Astrocyte of the hippocampus (primary cell): ENCODE measurements at places on chromosomes 1 and 21.

GRCh38 chr1:31760471-31761470 is 3.4 kb downstream of the ADGRB2 start:
- peak; percentile 87 for DNase-seq

- DNase-seq, result no peak
These were observed 19.0 kb upstream of the IFNLR1 start for GRCh38 chr1:24206083-24206464.

GRCh38 chr1:220135755-220136154 is 41.8 kb downstream of the IARS2 start:
- DNase-seq, result no peak

DNA sequence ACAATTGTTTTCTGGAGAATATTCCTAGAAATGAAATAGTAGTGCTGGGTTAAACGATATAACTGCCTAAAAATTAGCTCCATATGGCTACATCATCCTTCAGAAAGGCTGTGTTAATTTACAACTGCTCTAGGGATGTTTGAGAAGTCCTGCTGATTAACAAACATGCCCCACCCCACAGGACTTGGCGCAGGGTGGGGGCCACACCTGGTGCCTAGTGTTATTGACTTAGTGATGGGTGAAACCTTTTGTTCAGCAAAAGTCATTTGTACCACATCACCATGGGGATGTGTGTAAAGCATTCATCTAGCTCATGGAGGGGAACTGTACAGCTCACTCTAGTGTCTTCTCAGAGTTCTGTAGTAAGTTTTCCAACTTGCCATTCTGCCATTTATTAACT is 492.8 kb downstream of the CAMTA1 start:
- DNase-seq, result no peak

DNA sequence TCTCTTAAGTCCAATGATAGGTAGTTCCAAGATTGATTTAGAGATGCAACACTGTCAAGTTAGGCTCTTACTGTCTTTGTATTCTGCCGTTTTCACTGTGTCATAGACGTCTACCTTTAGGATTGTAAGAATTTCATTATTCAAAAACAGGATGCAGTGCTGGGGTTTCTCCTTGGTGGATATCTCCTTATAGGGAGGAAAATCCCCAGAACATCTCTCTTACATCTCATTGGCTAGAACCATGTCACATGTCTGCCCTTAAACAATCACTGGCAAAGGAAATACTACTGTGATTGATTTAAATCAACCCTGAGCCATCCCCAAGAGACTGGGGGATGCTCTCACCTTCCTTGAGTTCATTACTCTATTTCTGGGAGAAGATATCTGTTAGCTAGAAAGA is 10.9 kb upstream of the FUBP1 start:
- DNase-seq, result no peak

DNA sequence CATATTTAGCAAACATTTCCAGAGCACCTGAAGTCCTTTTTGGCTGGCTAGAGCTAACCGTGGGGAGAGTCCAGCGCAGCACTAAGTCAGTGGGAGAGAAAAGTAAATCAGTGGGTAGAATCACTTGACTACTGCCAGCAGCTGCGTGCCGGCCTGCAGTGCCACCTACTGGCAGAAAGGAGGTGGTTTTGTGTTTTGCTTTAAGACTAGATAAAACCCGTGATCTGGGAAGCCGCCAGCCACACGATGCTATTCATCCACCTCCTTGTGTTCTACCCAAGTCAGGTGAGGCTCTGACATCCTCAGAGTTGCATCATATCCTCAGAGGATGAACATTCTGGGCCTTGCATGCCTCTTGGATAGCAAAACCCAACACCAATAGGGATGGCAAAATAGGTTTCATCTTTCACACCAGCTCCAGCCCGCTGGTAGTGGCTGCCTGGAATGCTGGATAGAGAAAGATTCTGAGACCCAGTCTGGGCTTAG is 14.1 kb upstream of the HEYL start:
- DNase-seq, result peak; percentile 83

DNA sequence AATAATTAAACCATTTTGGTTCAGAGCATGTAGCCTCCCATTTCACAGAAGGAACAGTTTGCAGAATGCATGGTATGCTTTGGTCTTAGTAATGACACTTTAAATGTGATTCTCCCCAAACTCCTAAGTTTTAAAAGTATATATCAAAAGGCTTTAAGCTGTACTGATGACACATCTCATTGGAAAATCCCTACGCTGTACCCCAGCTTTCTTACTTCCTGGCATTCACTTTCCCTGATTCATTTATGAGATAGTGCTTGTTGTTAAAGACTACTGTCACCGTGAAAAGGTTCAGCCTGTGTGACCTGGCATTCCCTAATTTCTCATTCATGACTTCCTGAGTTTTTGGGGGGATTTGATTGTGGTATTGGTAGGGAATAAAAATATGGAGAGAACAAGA is 53.4 kb downstream of the MPZL1 start:
- DNase-seq, result no peak

DNA sequence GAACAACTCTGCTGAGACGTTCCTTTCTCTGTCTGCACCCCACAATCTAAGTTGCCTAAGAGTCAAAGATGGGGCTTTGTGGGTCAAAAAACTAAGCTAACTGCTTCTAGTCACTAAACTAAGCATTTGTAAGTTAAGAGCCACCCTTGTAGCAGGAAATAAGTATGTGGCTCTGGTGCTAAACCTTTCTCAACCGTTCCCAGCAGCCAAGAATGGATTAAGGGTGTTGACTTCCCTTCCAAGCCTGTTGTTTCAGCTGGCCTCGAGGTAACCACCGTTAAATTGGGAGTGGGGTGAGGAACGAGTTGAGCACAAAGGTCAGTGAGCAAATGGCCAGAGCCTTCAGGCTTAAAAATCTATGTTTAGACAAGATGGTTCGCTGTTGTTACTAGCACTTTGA is 169.1 kb downstream of the TRIM33 start:
- no peak for DNase-seq

GRCh38 chr1:51620470-51620869 is 3.6 kb downstream of the OSBPL9 start:
- no peak for DNase-seq

DNA sequence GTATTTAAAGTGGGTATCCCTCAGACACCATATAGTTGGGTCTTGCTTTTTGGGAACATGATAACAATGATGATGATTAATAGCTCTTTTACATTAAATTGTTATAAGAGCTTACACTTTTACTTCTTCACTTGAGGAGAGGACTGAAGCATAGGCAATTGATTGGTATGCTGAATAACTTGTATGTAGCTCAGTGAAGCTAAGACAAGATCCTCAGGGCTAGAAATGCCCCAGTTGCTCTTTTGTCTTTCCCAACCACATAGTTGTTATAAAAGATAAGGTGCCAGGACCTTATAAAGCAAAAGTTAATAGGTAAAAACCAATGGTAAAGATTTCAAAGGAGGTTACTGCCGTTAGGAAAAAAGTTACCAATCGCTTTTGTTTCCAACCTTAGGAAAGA is 123.4 kb downstream of the KCNK1 start:
- no peak for DNase-seq

DNA sequence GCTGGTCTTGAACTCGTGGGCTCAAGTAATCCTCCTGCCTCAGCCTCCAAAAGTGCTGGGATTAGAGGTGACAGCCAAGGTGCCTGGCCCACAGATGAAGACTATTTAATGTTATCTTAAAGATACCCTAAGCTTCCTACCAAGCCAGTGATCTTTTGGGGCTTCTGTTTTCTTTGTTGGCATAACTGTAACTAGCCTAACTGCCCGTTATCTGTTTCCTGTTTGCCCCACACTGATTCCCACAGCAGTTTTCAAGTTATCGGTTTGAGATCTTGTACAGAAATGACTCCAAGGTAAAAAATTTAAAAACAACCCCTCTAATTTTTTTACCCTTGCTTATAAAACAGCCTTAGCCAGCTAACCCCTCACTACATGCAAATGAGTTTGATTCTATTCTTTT is 12.4 kb downstream of the SELL start:
- DNase-seq, result no peak

DNA sequence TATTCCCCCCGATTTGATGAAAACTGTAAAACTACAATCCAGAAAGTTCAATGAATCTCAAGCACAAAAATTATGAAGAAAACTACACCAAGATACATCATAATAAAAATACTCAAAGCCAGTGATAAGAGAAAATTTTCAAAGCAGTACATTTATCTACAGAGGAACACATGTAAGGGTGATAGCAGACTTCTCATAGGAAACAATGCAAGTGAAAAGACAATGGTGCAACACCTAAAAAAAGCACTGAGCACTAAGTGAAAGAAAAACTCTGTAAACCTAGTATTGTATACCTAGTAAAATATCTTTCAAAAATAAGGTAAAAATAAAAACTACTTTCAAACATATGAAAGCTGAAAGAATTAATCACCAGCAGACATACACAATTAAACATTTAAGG is 76.1 kb upstream of the IRF2BP2 start:
- no peak for DNase-seq

DNA sequence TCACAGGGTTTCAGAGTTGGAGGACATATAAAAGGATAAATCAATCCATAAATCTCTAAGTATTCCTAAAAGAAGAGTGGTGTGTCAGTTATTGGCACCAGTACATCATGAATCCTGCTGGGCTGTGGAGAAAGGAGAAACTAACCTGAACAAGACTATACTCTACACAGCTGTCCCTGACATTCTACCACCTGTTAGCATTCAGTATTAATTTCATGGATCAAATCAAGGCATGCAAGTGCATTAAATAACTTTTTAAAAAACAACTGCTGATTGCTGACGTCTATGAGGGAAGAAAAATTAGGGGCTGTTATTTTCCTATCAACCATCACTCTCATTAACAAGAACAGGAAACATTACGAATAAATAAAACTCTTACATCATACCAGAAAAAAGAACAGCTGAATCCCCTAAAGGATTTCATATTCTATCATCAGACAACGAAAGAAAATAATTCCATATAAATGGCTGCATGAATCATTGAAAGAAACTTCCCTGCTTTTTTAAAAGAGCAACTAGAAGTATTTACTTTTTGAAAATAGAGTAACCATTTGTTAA is 121.7 kb downstream of the ATF6 start:
- no peak for DNase-seq

DNA sequence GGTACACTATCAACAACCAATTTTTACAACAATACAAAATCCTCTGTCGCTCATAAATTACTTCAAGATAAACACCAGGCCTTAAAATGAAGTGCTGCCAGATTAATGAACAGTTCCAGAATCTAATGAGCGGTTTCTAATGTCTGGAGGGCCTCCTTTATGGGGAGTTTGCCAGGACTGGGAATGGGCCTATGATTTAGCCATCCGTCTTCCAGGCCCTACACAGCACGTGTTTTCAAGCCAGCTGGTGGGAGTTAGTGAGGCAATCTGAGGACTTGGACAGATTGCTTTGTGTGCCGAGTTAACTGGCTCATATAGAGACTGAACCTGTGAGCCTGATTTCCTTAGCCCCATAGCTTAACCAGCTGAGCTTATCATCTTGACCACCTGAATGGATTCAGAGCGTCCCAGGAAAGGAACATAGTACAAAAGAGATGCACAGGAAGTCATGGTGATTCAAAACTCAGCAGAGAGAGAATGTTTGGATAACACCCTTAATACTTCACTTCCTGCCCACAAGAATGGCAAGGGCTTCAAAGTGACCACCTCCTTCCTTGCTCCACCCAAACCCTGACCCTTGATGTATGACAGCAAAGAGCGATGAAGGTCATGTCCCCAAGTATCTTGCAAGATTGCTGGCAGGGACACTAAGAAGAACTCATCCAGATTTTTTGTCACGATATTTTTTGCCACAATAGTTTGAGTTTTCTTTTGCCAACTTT is 143.5 kb downstream of the SLC30A10 start:
- DNase-seq, result no peak

DNA sequence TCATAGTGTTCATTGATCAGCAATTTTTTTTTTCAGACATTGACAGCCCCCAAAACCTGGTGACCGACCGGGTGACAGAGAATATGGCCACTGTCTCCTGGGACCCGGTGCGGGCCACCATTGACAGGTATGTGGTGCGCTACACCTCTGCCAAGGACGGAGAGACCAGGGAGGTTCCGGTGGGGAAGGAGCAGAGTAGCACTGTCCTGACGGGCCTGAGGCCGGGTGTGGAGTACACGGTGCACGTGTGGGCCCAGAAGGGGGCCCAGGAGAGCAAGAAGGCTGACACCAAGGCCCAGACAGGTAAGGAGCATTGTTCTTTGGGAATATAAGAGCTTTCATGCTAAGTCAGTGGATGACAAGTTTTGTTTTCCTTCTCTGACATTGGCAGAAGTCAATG is 49.3 kb downstream of the TNN start:
- DNase-seq, result no peak

- peak; percentile 37 for DNase-seq
These were observed 20.9 kb downstream of the URB1 start for GRCh38 chr21:32371913-32372314.

DNA sequence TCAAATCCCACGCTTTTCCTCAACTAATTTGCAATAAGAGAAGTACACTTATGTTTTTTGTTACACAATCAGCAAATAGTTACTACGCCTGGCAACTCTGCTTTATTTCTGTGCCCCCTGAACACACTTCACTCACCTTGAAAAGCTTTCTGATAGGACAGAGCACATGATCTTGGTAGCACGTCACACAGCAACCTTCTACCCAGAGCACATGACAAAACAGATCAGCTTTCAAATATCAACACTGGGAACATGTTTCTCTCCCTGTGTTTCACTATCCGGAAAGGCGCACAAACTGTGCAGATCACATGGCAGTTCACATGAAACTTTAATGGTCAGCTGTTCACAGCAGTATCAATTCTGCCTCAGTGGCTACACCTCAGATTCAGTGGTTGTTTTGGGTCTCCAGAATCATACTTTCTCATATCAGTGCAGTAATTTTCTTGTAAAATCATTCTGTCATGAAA is 2.2 kb downstream of the SLC19A2 start:
- peak; percentile 38 for DNase-seq

GRCh38 chr1:108085628-108086027 is 114.5 kb downstream of the SLC25A24 start:
- DNase-seq, result no peak

- DNase-seq, result no peak
These were observed 100.6 kb downstream of the RHOU start for GRCh38 chr1:228835911-228836310.

DNA sequence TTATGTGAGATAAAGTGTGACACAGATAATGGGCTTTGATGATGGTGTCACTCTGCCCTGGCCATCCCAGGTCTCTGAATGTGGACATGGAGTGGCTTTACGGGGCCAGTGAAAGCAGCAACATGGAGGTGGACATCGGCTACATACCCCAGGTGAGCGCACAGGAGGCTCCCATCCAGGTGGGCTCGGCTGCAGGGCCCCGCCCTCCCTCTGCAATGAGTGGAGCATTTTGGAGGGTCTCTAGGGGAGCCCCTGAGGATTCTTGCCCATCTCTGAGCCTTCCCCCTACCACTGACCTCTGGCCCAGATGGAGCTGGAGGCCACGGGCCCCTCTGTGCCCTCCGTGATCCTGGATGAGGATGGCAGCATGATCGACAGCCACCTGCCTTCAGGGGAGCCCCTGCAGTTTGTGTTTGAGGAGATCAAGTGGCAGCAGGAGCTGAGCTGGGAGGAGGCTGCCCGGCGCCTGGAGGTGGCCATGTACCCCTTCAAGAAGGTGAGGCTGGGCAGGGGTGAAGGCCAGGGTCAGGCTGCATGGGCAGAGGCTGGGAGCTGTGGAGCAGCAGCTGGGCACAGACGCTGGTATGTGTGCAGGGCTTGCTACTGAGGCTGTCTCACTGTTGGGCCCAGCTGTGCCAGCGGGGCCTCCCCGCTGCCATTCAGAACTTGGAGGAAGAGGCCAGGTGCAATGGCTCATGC is 8.2 kb upstream of the MTFR1L start:
- DNase-seq, result no peak
